Dermis lymphatic vessel endothelial cell (primary cell): ENCODE measurements at places on chromosomes 11 and 22. TPM values are rescaled to one million over a fixed set of nuclear protein-coding genes. Genes with fewer than 3 reads are reported as not detected.

The P2RX6 gene
- total RNA-seq: under 0.01 TPM in 1 of 2 replicates, not detected in the other

The TTC36 gene
- total RNA-seq: 0.34 and 0.76 TPM in 2 replicates

The CDON gene
- 1.8 and 2.3 TPM in 2 replicates for total RNA-seq

The ASRGL1 gene
- 2.1 and 36.5 TPM in 2 replicates for total RNA-seq

The CNIH2 gene
- 0.09 TPM in 1 of 2 replicates, not detected in the other for total RNA-seq

The SULT4A1 gene
- total RNA-seq: under 0.01 and 0.26 TPM in 2 replicates

The SCGB1D2 gene
- not detected in 2 replicates for total RNA-seq

The APOL1 gene
- 0.34 and 1.5 TPM in 2 replicates for total RNA-seq

The TMEM25 gene
- total RNA-seq: 11.1 and 11.7 TPM in 2 replicates

The C1QTNF4 gene
- total RNA-seq: 0.17 and 0.76 TPM in 2 replicates

The OR51E2 gene
- total RNA-seq: not detected in 2 replicates

The ARL2 gene
- 124 and 130 TPM in 2 replicates for total RNA-seq

The CARD16 gene
- 40.0 and 98.1 TPM in 2 replicates for total RNA-seq

The CSF2RB gene
- total RNA-seq: 1.5 and 3.4 TPM in 2 replicates

The SPTBN2 gene
- 12.6 TPM in 2 replicates for total RNA-seq

The SLC17A6 gene
- not detected in 2 replicates for total RNA-seq

The ZNF280B gene
- 0.43 and 0.54 TPM in 2 replicates for total RNA-seq

The CST6 gene
- 0.11 and 0.34 TPM in 2 replicates for total RNA-seq

The APOBEC3A gene
- not detected in 2 replicates for total RNA-seq

The ZNF214 gene
- total RNA-seq: under 0.01 and 0.26 TPM in 2 replicates

The SAA2 gene
- not detected in 2 replicates for total RNA-seq

The NUDT8 gene
- total RNA-seq: 3.6 and 5.4 TPM in 2 replicates

The OMP gene
- total RNA-seq: not detected in 2 replicates

The HPX gene
- total RNA-seq: 0.34 TPM in 1 of 2 replicates, not detected in the other

The POU2AF2 gene
- not detected in 2 replicates for total RNA-seq

The BTBD18 gene
- not detected in 2 replicates for total RNA-seq

The RPS13 gene
- total RNA-seq: 1,337 and 1,369 TPM in 2 replicates

The GPR83 gene
- under 0.01 TPM in 1 of 2 replicates, not detected in the other for total RNA-seq

The CCDC134 gene
- 2.4 and 4.7 TPM in 2 replicates for total RNA-seq

The CEND1 gene
- total RNA-seq: 0.09 TPM in 1 of 2 replicates, not detected in the other

The KLHL22 gene
- 17.7 and 19.0 TPM in 2 replicates for total RNA-seq

The DDTL gene
- 0.86 and 4.7 TPM in 2 replicates for total RNA-seq

The RIC3 gene
- total RNA-seq: not detected in 2 replicates

The RTCB gene
- 123 and 152 TPM in 2 replicates for total RNA-seq

The RTN4RL2 gene
- total RNA-seq: 0.11 TPM in 1 of 2 replicates, not detected in the other

The C11orf16 gene
- not detected in 2 replicates for total RNA-seq

The KDM4E gene
- not detected in 2 replicates for total RNA-seq

The AHNAK gene
- total RNA-seq: 312 and 461 TPM in 2 replicates

The SERPIND1 gene
- total RNA-seq: not detected in 2 replicates

The AP2A2 gene
- total RNA-seq: 24.7 and 37.1 TPM in 2 replicates

The ARHGAP20 gene
- total RNA-seq: 0.11 and 0.86 TPM in 2 replicates

The MMP3 gene
- not detected in 2 replicates for total RNA-seq

The MIAT gene
- 0.69 and 0.98 TPM in 2 replicates for total RNA-seq

The PDGFB gene
- 18.0 and 25.9 TPM in 2 replicates for total RNA-seq

The TBC1D22A gene
- total RNA-seq: 13.9 and 14.7 TPM in 2 replicates

The FOSL1 gene
- total RNA-seq: 0.76 and 1.5 TPM in 2 replicates

The TCN1 gene
- under 0.01 TPM in 1 of 2 replicates, not detected in the other for total RNA-seq

The IGLL1 gene
- not detected in 2 replicates for total RNA-seq
